ENCODE measurements at places on chromosomes 2 and 18.

- DNase-seq: no peak
These were observed 119.3 kb downstream of the GLI2 start for GRCh38 chr2:120854766-120855530.

- no peak for DNase-seq
These were observed 25.8 kb downstream of the SPEG start for GRCh38 chr2:219460424-219460926.

DNA sequence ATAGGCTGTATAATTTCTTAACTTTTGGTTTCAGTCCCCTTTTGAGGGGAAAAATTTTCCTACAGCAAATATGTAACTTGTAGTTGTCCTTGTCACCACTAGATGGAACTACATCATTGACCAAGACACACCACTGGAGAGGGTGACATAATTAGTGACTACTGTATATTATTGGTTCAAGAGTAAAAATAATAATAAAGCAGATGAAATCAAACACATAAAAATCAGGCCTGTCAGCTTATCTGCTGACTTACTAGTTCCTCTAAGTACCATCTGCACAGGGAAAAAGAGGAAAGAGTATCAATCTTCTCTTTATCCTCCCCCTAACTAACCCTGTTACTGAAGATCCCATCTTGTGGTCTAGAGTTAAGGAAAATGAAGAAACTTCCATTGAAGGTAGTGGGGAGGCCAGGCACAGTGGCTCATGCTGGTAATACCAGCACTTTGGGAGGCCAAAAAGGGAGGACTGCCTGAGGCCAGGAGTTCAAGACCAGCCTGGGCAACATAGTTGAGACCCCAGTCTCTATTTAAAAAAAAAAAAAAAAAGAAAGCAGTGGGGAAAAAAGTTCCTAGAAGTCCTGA is 29.6 kb upstream of the ENOSF1 start:
- no peak for DNase-seq

- DNase-seq: no peak
These were observed 256.0 kb downstream of the BCL11A start for GRCh38 chr2:60297296-60298005.

DNA sequence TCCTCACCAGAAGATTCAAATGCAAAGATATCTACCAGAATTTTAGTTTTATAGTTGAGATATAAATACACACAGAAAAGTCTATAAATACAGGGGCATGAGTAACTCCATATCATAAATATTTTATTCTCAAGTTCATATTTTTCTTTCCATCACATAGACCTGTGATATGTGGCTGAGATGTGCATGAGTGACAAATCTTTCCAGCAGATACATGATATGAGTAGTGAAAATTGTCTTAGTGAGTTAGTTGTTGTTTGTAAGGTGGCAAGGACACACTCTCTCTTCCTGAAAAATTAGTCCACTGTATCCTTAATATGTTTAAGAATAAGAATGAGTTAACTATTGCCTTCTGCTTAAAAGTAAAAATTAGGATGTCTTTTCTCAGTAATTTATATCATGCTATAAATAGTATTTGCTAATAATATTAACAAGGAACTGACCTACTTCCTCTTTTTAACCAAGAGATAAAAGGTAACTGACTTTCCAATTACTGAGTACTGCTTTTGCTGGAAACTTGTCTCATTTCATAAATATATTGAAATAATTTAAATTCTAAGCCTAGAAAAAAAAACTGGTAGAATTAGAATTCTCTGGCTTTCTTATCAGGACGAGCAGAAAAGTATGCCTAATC is 85.2 kb upstream of the SESTD1 start:
- DNase-seq: no peak

- no peak for DNase-seq
These were observed 16.7 kb downstream of the BCL11A start for GRCh38 chr2:60536746-60537145.

GRCh38 chr2:54903736-54904554 is 146.3 kb downstream of the RTN4 start:
- peak; percentile 65 for DNase-seq

GRCh38 chr2:230203110-230203676 is 16.6 kb downstream of the SP110 start:
- DNase-seq: no peak

DNA sequence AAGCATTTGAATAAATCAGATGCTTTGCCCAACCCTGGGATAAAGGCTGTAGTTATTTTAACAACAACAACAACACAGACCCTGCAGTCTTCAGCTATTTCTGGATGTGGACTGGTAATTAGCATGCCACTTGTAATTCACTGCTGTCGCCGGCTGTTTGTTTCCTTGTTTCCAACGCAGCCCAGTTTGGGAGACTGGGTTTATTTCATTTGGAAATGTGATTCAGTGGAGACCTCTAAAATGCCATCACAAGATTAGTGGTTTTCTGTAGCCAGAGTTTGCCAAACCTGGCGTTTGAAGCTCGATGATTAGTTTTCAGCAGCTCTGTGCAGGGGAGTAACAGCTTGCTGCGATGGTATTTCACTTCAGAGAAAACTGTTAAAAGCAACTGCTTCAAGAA is 83.5 kb downstream of the LDLRAD4 start:
- DNase-seq: no peak

- DNase-seq: no peak
These were observed 58.9 kb downstream of the SH3RF3 start for GRCh38 chr2:109187711-109188495.

GRCh38 chr2:146997945-146998344 is 846.9 kb upstream of the ACVR2A start:
- DNase-seq: no peak

- no peak for DNase-seq
These were observed 113.5 kb downstream of the NDUFA10 start for GRCh38 chr2:239911641-239912071.

GRCh38 chr2:71069376-71069775 is 928 bp downstream of the NAGK start:
- no peak for DNase-seq

- DNase-seq: no peak
These were observed 387.3 kb downstream of the CLIP4 start for GRCh38 chr2:29502460-29502911.

DNA sequence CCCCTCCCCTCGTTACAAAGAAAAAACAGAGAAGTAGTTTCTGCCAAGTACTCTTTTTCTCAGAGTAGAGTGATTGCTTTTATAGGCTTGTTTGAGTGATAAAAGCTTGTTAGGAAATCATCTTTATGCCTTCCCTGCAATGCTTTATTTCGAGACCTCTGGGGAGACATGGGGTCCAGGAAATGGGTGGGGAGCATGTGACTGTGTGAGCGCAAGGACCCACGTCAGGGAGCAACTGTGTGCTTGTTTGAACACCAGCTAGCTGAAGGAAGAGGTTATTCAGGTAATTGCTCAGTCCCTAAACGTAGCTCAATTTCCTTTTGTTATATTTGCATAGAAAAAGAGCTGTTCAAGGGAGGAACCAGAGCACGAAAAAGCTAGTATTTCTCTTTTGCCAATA is 187.3 kb downstream of the FAM210A start:
- DNase-seq: no peak

- DNase-seq: no peak
These were observed 647.6 kb upstream of the PKDCC start for GRCh38 chr2:41400088-41400665.

DNA sequence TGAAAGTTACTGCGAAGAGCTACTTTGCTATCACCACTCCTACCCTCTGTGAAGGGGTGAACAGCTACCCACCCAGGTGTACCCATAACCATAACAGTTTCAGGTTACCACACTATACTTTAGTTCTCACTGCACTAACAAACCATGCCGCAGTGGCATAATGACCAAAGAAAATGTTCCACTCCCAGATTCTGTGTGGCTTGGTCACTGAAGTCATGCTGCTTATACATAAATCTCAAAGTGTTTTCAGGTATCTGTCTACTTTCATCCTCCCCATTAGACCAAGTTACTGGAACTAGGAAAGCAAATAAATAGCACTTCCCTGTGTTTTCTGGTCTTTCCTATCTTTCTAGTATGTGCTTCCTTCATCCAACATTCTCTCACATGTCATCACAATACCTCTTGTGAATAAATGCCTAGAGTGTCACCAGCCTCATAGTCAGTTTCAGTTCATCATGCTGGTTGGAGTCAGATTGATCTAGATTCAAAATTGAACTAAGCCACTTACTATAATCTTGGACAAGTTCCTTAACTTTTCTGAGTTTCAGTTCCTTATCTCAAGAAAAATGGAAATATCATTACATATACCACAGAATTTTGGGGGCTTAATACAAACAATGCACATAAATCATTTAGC is 293.6 kb downstream of the FSIP2 start:
- DNase-seq: no peak

- no peak for DNase-seq
These were observed 80.1 kb downstream of the SDC1 start for GRCh38 chr2:20144861-20145260.

GRCh38 chr2:212979799-212980198 is 171.6 kb downstream of the IKZF2 start:
- no peak for DNase-seq

DNA sequence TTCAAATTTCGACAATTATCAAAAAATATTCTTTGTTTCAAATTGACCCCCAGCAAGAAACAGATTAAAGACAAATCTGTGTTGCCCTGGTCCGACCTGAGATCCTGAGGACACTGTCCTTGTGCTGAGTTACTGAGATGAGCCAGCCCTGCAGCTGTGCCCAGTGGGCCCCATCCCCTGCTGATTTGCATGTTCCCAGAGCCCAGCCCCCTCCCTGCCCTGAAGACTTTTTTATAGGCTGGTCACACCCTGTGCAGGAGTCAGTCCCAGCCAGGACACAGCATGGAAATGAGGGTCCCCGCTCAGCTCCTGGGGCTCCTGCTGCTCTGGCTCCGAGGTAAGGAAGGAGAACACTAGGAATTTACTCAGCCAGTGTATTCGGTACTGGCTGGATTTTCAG is 31.4 kb upstream of the ZNG1B start:
- DNase-seq: no peak

GRCh38 chr2:46612675-46613074 is 133.3 kb downstream of the TMEM247 start:
- no peak for DNase-seq

GRCh38 chr2:39730685-39731302 is 48.3 kb downstream of the THUMPD2 start:
- no peak for DNase-seq

DNA sequence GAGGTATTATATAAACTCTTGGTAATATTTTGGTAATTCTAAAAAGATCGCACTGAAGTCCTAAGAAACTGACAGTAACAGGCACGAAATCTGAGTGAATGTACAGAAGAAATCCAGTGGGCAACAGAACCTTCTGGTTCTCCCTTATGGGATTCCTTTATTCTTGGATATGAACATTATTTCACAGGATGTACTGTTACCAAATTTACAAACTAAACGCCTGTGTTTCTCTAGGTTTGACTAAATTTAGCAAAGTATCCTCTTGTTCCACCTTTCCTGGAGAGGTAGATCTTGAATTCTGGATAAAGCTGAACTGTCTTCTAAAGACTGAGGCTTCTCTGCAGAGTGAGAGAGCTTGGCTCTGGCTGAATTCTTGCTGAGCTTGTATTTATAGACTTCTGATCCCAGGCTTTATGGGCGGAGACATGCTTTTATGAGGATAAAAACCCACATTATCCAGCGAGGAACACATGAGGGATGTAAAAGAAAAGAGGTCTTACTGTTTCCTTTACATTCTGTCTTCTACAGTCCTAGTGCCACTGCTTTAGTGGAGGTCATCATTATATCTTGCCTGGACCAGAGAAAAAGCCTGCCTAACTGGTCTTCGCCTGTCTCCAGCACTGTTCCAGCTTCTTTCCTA is 220.8 kb downstream of the CDH2 start:
- DNase-seq: no peak

DNA sequence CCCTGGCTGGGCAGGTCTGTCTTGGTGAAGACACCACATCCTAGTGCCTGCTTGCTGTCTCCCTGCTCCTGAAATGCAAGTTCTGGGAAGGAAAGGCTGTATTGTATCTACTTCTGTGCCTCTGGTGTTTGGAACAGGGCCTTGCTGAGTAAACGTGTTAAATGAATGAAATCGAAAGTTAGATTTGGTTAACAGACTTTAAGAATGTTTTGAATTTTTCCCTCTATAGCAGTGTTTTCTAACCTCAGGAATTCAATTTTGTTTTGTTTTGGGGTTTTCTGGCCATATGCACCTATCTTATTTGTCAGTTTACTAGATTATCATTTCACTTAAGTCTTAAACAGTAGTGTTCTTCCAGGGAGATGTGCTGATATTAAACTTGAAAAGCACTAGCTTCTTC is 20.7 kb downstream of the FARP2 start:
- no peak for DNase-seq

DNA sequence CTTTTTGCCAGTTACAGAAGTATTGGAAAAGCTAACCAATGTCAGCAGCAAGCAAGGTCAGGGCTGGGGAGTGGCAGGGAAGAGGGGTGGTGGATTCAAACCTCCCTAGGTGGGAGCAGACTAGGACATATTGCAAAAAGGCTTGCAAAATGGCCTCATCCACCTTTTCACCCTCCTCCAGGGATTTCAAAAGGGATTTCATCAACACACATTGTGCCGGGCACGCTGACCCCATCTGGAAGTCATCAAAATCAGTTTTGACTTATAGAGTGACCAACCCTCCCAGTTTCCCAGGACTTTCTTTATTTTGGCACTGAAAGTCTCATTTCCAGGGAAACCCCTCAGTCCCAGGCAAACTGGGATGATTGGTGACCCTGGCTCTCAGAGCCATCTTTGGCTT is 94.7 kb downstream of the BIN1 start:
- DNase-seq: no peak

DNA sequence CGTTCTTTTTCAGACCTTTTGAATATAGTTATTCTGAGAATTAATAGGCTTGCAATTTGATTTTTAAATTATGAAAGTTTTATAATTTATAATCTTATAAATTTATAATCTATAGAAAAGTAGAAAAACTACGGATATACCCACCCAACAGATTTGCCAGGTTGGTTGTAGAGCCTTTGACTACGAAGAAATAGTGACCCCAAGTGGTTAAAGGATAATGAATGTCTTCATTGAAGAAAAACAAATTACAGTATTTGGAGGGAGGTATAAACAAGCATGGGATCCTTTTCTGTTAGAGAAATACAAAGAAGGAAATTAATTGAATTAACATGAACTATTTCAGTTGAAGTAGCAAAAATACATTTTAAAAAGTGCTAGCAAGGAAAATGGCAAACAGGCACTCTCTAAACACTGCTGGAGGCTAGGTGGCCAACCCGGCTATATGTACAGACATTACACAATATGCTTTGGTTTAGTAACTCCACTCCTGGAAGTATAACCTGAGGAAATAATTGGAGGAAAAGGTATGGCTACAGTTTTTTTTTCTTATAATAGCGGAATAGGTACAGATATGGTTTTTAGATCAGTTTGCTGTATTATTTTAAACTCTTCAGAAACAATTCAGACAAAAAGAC is 110.9 kb downstream of the MIB1 start:
- no peak for DNase-seq

DNA sequence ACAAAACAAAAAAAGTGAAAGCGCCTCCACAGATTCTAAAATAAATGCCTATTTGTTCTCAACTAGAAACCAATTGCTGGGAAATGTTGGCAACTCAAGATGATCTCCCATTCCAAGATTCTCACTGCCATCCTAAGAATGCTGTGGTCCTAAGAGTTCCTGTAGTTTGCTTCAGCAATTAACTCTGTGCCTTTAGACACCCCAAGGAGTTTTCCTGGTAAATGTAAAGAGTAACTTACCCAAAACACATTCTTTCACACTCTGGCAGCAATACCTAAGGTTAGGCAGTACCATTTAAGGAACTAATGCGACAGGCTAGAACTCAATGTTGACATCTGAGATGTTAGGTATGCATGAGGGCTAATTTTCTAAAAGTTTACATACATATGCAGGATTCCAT is 58.8 kb upstream of the TANK start:
- DNase-seq: no peak
